Left colon (tissue), 2 donors: ENCODE measurements at places on chromosomes 5 and 9. TPM values are rescaled to one million over a fixed set of nuclear protein-coding genes. Genes with fewer than 3 reads are reported as not detected.

Gene IL33
- total RNA-seq = 11.4 TPM

Gene OLFML2A
- total RNA-seq = 12.7 TPM

DNA sequence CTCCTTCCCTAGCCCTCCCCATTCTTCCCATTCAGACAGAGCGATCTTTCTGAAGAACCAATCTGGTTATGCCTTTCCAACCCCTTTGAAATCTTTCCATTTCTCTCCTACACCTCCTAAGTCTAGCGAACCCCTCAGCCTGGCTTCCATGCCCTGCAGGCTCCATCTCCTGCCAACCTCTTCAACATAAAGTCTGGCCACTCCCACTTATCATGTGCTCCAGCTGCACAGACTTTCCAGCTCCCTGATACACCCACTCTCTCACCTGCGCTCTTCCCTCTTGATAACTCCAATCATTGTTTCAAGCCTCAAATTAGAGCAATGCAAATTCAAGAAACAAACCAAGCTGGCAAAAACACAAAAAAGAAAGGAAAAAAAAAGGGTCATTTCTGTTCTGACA is 3.8 kb upstream of the ORM1 start:
- DNase-seq = no peak

- no peak for DNase-seq
Measured at GRCh38 chr5:71887680-71888079, 168.6 kb downstream of the CARTPT start.

DNA sequence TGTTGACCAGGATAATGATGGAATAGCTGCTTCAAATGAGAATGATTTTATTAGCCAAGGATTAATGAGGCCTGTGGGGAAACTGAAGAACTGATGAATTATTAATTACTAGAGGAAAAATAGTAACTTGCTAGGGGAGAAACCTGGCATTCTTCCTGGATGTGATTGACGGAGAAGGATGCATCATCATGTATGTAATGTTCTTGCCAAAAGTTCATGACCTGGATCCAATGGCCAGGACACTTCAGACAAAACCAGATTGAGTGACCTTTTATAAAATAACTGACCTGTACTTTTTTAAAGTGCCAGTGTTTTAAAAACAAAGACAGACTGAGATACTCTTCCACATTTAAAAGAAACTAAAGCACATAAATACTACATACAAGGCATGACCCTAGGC is 23.7 kb downstream of the KIAA1191 start:
- DNase-seq = no peak

DNA sequence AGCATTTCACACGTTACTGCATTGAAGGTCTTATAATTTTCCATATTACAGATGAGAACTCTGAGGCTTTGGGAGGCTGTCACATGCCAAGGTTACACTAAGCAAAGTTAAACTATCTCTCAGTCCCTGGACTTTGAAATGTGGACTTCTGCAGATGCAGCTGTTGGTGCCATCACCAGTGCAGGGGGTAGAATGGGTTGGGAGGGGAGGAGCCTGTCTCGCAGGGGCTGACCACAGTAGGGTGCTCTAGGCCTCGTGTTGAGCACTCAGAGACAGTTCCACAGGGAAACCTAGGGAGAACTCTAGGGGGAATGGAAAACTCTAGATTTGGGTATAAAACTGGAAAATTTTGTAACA is 220.9 kb downstream of the MAPKAP1 start:
- no peak for DNase-seq

DNA sequence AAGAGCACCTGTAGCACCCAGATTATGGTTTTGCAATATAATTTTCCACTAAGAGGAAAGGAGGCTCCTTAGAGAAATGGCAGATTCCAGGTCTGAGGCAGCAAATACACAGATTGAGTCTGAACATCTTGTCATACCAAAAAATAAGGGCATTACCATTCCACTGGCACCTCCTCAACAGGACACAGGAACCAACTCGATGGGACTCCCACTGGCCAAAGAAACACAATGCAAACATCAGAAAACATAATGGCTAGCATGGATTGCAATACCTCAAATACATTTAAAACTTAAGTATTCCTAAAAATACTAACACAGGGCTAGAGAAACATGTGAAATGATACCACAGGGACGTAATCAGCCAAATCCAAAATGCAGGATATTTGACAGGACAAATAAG is 12.4 kb upstream of the RANBP17 start:
- no peak for DNase-seq

DNA sequence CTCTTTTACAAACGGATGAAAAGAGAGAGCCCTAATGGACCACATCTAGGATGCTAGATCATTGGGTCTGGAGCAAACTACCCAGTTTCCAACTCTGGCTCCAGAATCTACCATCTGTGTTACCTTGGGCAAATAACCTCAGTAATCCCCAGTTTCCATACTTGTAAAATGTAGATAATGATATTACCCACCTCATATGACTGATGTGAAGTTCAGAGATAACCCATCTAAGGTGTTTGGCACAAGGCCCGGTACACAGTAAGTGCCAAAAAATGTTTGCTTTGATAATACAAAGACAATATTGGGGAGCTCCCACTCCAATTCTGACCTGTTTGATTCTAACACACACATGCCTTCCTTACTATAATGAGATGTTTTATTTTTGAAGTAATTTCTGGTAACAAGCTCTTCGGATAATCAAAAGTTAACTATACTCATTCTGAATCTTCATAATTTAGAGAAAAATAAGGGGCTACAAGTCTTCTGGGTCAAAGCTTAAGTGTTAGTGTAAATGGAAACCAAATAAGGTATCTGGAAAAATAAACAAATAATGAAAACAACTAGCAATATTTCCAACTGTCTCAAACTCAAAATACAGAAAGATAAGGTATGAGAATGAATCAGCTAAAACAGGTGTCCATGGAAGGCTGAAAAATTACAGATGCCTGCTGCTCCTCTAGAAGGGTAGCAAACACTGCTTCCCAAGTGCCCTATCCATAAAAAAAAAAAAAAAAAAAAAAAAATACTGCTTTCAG is 30.4 kb downstream of the ELL2 start:
- no peak for DNase-seq
